ENCODE measurements at places on chromosomes 4 and X.

DNA sequence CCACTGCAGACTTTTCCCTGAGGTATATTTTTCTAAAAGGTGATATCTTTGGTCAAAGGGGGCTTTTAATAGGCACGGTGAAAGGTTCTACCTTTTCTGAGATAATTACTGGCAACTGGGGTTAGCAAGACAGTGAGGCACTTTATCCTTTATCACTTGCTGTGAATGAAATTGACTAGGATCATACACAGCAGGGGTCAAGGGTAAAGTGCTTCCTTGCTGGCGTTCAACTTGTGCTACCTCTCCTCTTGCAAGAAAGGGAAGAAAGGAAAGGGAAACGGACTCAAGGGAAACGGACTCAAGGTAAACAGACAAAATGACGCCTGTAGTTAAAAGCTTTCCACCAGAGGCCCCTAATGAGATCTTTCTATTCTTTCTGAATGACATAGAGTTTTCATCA lies 78.6 kb upstream of the RAPGEF2 start:
- no peak for DNase-seq

DNA sequence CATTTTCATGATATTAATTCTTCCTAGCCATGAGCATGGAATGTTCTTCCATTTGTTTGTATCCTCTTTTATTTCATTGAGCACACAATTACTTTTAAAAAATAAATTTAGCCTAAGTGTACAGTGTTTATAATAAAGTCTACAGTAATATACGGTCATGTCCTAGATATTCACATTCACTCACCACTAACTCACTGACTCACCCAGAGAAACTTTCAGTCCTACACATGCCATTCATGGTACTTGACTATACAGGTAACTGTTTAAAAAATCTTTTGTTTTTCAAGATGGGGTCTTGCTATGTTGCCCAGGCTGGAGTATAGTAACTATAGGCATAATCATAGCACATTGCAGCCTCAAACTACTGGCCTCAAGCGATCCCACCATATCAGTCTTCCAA lies 348.1 kb downstream of the RAPGEF2 start:
- peak; percentile 61 for DNase-seq

DNA sequence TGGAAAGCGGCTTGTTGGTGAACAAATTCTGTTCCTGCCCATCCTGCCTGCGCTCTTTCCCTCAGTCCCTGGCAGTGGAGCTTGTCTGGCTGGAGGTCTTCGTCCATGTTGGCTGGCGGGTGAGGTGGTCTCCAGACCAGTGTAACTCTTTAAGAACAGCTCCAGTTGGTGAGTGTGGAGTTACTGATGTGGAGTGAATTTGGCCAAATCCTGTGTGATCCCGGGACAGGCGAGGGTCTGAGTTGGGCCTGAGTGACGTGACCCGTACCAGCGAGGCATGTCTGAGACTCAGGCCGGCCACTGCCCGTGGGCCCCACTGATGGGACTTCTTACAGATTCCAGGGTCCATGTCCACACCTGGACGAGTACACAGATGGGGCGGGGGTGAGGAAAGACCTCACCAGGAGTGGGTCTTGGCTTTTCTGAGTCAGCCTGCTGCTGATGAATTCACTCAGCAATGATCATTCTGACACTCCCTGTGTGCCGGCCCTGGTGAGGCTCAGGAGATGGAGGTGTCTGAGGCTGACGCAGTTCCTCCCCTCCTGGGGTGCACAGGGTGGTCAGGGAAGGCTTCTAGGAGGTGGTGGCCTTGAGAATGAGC lies 45.5 kb downstream of the PSAPL1 start:
- no peak for DNase-seq

DNA sequence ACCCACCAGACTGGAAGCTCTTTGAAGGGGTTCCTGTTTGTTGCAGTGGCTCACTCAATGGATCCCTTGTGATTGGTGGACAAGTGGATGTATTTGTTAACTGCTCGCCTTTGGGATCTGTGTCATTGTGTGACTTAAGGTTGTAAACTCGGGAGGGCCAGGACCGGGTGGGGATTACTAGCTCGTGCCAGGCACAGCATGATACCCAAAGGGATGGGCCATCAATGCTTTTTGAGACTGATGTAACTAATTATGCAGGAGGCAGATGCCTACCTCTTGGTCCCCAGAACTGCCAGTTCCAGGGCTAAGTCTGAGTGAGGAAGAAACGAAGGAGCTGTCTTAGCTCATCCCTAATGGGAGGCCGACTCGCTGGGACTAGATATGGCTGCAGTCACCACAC lies 27.7 kb downstream of the UTP14A start:
- no peak for DNase-seq

- DNase-seq = no peak
These were observed 93.1 kb downstream of the SORCS2 start for GRCh38 chr4:7285244-7286094.

GRCh38 chr4:151522866-151523519 lies 114.0 kb downstream of the FHIP1A start:
- no peak for DNase-seq

DNA sequence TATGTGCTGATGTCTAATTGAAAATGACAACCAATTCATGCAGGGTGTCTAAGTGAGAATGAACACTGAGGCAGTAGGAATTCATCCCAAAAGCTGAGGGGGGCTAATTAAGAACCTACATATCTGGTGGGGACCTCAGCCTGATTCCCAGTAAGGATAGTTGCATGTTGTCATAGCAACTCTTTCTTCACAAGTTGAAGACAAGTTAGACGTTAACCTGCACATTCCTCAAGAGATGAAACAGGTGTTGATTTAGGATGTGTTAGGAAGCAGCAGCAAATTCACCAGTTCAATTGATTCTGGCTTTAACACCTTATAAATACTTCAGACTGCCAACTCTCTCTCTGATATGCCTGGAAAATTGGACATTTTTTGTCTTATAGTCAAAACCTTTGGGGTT lies 7.3 kb downstream of the FNIP2 start:
- no peak for DNase-seq

GRCh38 chr4:8164194-8164565 lies 5.6 kb upstream of the ABLIM2 start:
- peak; percentile 33 for DNase-seq

GRCh38 chr4:165458471-165458870 lies 79.7 kb downstream of the CPE start:
- no peak for DNase-seq

DNA sequence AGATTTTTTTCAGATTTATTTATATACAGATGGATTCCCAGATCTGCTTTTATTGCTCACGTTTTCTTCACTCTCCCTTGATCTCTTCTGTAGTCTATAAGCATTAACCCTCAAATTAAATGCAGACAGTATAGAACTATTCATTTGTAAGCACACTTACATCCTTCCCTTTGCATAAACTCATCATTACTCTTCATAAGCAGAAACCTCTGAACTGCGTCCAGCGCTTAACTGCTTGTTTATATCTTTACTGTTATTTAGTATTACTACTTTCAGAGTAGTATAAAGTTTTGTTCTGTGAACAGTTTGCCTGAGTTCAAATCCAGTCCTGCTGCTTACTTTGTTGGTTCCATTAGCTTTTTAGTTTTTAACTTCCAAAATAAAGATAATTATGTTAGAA lies 132.9 kb downstream of the STIM2 start:
- no peak for DNase-seq

DNA sequence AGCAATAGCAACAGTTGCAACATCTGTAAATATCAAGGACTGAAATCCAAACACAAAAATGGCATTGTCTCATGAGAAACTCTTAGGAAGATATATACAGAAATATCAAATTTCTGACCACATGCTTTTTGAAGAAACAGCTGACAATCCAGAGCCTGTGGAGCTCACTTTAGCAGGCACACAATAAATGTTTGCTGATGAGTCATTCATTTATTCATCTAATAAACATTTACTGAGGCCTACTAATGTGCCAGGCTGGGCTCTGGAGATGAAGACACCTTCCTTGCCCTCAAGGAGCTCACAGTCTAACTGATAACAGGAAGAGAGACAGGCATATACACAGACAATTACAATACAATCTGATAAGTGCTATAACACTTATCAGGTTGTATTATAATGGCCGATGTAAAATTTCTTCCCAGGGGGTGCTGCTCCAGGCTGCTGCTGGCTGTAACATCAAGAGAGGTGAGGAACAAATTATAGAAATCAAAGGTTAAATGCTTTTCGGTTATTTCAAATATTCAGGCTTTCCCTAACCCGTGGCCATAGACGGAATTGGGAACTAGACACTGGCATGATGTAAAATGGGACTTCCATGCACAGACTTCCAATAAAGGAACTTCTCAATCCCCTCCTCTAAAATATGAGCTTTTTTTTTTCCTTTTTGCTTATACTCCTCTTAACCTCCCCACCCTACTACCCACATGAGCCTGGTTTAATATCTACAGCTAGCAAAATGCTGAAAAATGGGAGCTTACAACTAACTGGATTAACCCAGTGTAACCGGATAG lies 16.8 kb upstream of the ZCCHC13 start:
- DNase-seq = peak; percentile 8

- DNase-seq = no peak
These were observed 175.6 kb upstream of the MAGEB2 start for GRCh38 chrX:30039768-30040167.

- peak; percentile 91 for DNase-seq
These were observed 187.0 kb downstream of the CCNG2 start for GRCh38 chr4:77344001-77344400.

DNA sequence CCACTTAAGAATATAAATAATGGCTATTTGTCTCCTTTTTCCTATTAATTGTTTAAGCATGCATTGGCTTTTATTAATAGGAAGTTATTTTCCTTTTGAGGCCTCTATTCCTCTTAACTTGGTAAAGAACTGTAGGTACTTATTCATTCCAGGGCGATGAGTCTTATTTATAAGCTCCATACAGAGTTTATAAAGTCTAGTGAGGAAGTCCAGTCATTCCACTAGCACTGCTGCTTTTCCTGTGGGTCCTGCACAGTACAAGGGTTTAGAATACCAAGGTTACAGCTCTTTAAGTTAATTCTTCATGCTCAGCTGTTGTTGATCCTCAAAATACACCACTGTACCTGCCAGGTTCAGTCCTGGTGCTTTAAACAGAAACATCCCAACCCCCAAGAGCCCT lies 28.5 kb upstream of the WNK3 start:
- peak; percentile 0 for DNase-seq

DNA sequence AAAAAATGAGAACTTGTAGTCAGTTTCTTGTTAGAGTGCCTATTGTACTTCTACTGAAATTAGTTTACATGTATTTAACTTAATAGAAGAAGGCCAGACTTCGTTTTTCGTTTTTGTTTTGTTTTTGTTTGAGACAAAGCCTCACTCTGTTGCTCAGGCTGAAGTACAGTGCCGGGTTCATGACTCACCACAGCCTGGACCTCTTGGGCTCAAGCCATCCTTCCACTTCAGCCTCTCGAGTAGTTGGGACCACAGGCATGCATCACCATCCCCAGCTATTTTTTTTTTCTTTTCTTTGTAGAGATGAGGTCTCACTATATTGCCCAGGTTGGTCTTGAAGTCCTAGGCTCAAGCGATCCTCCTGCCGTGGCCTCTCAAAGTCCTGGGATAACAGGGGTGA lies 793.9 kb downstream of the ADGRL3 start:
- no peak for DNase-seq

Data from epithelial cell of esophagus (primary cell).